ENCODE measurements at places on chromosomes 13 and 19.
A peak's percentile ranks its signal among the peaks of the same experiment; 100 is the strongest.

DNA sequence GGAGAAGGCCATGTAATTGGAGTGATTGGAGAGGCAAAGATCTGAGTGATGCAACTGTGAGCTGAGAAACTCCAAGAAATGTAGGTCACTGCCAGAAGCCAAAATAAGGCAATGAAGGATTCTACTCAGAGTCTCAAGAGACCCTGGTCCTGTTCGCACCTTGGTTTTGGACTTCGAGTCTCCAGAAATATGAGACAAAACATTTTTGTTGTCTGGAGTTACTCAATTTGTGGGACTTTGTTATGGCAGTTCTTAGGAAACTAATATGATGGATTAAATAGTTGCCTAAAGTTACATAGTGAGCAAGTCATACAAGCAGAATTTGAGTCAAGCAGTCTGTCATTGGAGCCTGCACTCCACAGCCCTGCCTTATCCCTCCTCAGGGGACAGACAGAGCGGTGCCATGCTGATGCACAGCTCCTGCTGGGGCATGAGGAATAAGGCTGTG is 104.2 kb downstream of the ITGBL1 start:
- DNase-seq, result no peak

- DNase-seq, result no peak
These were observed 34.2 kb downstream of the GPR42 start for GRCh38 chr19:35404879-35405622.

- no peak for DNase-seq
These were observed 19.9 kb downstream of the TMED1 start for GRCh38 chr19:10815969-10816644.

GRCh38 chr13:64234255-64234654 is 2818.6 kb upstream of the PCDH20 start:
- DNase-seq, result no peak

- no peak for DNase-seq
These were observed 7.1 kb upstream of the SAMD1 start for GRCh38 chr19:14097532-14098151.

DNA sequence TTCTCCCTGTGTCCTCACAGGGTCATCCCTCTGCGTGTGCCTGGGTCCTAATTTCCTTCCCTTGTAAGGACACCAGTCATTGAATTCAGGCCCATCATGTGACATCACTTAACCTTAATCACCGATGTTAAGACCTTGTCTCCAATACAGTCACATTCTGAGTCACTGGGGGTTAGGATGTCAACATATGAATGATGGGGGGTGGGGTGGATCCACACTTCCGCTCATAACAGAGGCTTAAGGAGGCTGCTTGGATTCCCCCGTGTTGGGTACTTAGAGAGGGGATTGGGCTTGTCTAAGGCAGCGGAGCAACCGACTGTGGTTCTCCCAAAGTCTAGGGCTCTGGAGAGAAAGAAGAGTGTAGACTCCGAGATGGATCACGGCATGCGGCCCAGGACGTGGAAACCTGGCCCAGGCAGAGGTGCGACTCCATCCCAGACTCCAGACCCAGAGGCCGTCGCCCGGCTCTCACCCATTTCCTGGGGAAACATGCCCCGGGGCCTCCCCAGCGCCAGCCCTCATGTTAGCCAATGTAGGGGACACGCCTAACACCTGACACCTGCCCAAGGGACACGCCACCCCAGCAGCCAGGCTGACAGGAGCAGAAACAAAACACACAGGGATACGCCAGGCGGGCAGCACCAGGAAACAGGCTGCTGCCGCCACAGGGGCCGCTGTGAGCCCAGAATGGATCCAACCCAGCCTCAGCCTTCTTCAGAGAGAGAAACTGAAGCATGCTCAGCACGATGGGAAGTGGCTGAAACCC is 17.1 kb upstream of the IGLON5 start:
- no peak for DNase-seq

- DNase-seq, result no peak
These were observed 13.2 kb downstream of the SPART start for GRCh38 chr13:36332986-36333385.

- peak; percentile 57 for DNase-seq
These were observed 5.1 kb downstream of the CBARP start for GRCh38 chr19:1232652-1233072.

DNA sequence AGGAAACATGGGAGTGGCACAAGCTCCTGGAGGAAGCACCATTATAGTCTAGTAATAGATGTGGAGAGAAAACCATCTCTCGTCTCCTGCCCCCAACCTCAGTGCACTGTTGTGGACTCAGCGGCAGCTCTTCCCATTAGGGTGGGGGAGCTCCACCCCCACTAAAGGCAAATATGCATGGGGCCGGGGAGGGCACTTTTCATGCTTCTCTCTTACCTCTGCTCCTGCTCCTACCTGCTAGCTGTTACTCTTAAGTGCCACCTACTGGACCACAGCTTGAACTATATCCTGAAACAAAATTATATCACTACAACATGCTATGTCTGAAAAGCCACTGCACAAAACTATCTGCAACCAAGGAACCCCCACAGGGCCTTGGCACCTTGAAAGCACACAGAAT is 112.6 kb upstream of the DACH1 start:
- DNase-seq, result no peak

GRCh38 chr13:20190076-20190475 is 2.7 kb downstream of the GJB2 start:
- DNase-seq, result no peak

- no peak for DNase-seq
These were observed 12.2 kb downstream of the TPM4 start for GRCh38 chr19:16088351-16089009.

DNA sequence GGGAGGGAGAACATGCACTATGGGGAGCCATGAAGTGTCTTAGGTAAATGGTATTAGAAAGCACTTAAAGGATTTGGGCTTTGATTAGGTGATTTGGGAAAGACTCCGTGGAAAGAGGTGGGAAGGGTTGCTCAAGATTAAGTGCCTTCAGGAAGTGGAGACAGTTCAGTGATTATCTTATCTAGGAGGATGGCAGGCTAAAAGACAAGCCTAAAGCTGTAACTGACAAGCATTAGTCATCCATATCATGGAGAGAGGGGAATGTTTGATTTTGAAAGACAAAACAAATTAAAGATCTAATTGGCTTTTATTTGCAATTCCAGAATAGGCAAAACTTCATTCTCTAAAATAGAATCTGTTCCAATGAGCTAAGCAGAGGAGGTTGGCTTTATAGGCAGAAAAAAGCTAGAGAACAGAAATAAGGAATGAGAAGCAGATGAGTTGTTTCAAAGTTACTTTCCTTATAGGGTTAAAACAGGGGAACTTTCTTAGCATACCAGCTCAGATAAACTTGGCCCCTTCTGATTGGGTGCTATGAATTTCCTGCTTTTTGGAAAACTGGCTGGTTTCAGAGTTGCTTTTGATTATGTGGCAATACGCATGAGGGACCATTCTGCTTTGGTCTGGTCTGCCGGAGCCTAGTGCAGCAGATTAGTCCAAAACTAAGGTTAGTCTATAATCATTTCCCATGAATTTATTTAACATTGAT is 1.8 kb upstream of the DIAPH3 start:
- DNase-seq, result no peak

- no peak for DNase-seq
These were observed 915.9 kb downstream of the UQCRFS1 start for GRCh38 chr19:28297036-28297435.

GRCh38 chr13:47548294-47548840 is 452.7 kb downstream of the SUCLA2 start:
- no peak for DNase-seq

DNA sequence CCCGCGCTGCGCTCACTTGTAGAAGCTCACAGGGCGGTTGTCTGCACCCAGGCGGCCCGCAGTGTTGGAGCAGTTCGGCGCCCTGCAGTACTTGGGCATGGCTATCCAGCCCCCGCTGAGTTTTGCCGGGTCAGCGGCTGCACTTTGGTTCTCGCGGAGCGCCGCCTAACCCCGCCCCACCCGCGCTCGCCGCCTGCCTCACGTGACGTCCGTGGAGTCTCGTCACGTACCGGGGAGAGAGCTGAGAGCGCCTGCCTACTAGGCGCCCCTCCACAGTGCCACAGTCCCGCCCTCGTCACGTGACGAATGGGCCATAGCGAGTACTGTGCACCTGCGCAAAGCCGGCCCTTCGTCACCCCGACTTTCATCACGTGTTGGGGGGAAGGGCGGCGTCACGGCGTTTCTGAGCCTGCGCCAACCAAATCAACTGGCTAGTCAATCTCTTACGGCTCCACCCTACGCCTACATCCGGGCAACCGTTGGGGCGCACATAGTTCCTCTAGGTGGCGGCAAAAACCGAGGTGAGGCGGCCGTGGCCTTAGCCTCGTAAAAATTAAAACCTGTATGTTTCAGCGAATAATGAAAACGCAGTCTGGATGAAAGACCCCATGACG is at the start of gene THAP8:
Gene THAP8 (minus strand): TSS at position 167 of the 614 bp plus-strand sequence. CDS start 68 bp downstream, at position 99.
- DNase-seq, result peak; percentile 100

DNA sequence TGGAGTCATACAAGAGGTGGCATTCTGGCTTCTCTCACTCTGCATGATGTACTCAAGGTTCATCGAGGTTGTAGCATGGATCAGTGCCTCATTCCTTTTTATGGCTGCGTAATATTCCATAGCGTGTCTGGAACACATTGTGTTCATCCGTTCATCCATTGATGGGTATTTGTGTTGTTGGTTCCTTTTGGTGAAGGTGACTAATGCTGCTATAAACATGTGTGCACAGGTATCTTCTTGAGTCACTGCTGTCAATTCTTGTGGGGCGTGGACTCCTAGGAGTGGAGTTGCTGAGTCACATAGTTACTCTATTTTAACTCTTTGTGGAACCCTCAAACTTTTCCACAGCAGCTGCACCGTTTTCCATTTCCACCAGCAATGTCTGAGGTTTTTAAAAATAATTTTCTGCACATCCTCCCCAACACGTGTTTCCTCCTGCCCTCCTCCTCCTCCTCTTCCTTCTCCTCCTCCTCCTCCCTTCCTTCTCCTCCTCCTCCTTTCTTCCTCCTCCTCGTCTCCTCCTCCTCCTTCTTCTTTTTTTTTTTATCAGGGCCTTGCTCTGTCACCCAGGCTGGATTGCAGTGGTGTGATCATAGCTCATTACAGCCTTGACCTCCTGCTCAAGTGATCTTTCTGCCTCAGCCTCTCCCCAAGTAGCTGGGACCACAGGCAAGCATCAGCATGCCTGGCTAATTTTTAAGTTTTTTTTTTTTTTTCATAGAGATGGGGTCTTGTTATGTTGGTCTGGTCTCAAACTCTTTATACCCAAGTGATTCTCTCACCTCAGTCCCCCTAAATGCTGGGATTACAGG is 2.0 kb upstream of the TMEM221 start:
- DNase-seq, result peak; percentile 66

DNA sequence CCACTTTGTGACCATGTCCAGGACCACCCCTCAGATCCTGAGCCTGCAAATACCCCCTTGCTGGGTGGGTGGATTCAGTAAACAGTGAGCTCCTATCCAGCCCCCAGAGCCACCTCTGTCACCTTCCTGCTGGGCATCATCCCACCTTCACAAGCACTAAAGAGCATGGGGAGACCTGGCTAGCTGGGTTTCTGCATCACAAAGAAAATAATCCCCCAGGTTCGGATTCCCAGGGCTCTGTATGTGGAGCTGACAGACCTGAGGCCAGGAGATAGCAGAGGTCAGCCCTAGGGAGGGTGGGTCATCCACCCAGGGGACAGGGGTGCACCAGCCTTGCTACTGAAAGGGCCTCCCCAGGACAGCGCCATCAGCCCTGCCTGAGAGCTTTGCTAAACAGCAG is 7.7 kb upstream of the CEACAM7 start:
- DNase-seq, result peak; percentile 13

GRCh38 chr13:27528908-27529307 is 78.5 kb upstream of the MTIF3 start:
- no peak for DNase-seq

GRCh38 chr19:1923319-1923718 is 17.7 kb upstream of the CSNK1G2 start:
- peak; percentile 68 for DNase-seq

DNA sequence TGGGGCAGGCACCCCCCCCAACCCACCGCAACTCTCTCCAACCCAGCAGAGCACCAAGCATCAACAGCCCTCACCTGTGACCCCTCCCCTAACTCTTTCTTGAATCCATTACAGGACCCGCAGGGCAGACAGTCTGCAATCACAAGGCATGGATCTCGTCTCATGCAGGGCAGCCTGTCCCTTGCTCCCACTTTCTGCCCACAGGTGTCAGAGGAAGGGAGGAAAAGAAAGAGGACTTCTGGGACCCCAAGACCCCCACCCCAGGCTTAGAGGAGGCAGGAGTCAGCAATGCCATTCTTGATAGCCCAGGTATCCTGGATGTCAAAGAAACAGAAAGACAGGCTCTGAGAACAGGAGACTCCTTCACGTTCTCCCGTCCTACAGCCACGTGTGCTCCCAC is 47.4 kb upstream of the TUBGCP3 start:
- DNase-seq, result no peak

- DNase-seq, result no peak
These were observed 14.0 kb downstream of the LRRC4B start for GRCh38 chr19:50554212-50554611.

- DNase-seq, result peak; percentile 42
These were observed 10.8 kb downstream of the JOSD2 start for GRCh38 chr19:50500060-50500752.

- DNase-seq, result no peak
These were observed 1.5 kb downstream of the ERCC2 start for GRCh38 chr19:45368737-45369340.

DNA sequence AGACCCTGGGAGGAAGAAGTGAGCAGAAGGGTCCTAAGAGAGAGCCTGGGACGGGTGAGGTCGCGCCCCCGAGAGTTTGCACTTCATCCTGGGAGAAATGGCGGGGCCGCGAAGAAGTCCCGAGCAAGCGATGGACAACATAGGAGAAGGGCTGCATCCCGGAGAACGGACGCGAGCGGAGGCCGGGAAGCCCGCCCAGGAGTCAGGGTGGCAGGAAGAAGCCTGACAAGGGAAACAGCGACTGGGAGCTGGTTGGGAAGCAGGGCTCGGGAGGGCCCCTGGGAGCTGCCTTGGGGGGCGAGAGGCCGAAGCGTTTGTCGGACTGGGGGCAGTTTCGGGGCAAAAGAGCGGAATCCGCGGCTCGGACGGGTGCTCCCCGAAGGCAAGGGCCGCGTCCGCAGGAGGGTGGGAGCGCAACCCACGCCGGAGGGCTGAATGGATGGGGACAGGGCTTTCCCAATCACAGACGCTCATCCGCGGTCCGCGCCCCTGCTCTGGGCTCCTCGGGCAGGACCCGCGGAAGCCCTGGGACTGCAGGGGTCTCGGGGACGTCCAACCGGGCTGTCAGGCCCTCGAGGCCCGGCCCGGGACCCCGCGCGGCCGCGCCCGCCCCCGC is 469 bp downstream of the ABHD17A start:
- DNase-seq, result no peak

Measured in Peyer's patch (tissue), 4 donors.